ENCODE measurements at places on chromosomes 11 and 22. TPM values are rescaled to one million over a fixed set of nuclear protein-coding genes. Genes with fewer than 3 reads are reported as not detected.
A peak's percentile ranks its signal among the peaks of the same experiment; 100 is the strongest.

The MMP7 gene
- 8.4 TPM for total RNA-seq

The SHANK2 gene
- 6.4 TPM for total RNA-seq

The GAS2 gene
- 1.5 TPM for total RNA-seq

The CCDC188 gene
- not detected for total RNA-seq

The TP53AIP1 gene
- not detected for total RNA-seq

The DLG2 gene
- total RNA-seq = 2.8 TPM

GRCh38 chr11:77879218-77879617 is 58.3 kb downstream of the AAMDC start:
- no peaks in the 10 kb centered on the region for H3K27me3 ChIP-seq

DNA sequence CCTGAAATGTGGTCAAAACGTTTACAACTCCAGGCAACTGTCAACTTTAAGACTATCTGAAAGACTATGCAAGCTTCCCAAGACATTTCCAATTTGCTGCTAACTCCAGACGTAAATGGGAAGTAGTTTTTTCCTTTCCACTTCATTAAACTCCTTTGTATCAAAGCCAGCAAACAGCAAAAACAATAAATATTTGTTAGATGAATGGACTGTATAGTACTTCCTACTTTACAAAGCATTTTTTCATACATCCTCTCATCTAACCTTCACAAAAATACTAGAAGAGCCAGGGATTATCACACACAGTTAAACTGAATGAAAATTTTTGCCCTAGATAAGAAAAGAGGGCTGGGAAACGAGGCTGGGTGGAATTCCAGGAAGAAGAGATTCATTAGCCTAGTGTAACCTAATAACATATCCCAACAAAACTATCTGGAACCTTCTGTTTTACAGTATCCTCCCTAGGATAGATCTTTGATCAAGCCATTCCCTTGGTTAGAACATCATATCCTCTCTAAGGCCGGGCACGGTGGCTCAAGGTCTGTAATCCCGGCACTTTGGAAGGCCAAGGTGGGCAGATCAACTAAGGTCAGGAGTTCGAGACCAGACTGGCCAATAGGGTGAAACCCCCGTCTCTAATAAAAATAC is 10.4 kb downstream of the NUP98 start:
- H3K36me3 ChIP-seq = no peaks in the 10 kb centered on the region
- H3K27me3 ChIP-seq = no peaks in the 10 kb centered on the region
- no peak overlapping the region for H3K4me3 ChIP-seq
- H3K27ac ChIP-seq = no peak overlapping the region

GRCh38 chr11:8204025-8204424 is 35.2 kb upstream of the RIC3 start:
- H3K4me3 ChIP-seq = no peak overlapping the region
- H3K27me3 ChIP-seq = peaks cover 4% of the 10 kb centered on the region
- peaks cover 15% of the 10 kb centered on the region for H3K4me1 ChIP-seq
- no peak overlapping the region for H3K27ac ChIP-seq
- DNase-seq = no peak

DNA sequence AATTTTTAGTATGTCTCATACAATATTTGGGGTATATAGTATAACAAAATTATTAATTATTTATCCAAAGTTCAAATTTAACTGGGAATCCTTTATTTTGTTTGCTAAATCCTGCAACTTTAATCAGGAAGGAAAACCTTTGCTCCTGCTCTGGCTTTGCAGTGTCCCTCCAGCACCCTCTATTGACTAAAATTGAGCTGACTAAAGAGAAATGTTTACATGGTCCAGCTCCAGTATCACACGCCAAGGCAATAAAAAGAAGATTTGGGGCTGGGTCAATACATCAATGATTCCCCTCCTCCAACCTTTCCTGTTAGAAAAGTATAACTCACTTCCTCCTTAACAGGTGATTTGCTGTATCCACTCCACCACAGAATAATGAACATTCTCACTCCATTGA is 153.0 kb upstream of the LRRC4C start:
- DNase-seq = peak; percentile 13
- H3K36me3 ChIP-seq = no peaks in the 10 kb centered on the region
- H3K27me3 ChIP-seq = no peaks in the 10 kb centered on the region
- no peaks in the 10 kb centered on the region for H3K4me1 ChIP-seq

- no peaks in the 10 kb centered on the region for H3K36me3 ChIP-seq
- no peaks in the 10 kb centered on the region for H3K4me1 ChIP-seq
- DNase-seq = no peak
- no peak overlapping the region for H3K27ac ChIP-seq
- no peak overlapping the region for H3K4me3 ChIP-seq
These were observed 96.2 kb upstream of the MTMR2 start for GRCh38 chr11:96019810-96020747.

DNA sequence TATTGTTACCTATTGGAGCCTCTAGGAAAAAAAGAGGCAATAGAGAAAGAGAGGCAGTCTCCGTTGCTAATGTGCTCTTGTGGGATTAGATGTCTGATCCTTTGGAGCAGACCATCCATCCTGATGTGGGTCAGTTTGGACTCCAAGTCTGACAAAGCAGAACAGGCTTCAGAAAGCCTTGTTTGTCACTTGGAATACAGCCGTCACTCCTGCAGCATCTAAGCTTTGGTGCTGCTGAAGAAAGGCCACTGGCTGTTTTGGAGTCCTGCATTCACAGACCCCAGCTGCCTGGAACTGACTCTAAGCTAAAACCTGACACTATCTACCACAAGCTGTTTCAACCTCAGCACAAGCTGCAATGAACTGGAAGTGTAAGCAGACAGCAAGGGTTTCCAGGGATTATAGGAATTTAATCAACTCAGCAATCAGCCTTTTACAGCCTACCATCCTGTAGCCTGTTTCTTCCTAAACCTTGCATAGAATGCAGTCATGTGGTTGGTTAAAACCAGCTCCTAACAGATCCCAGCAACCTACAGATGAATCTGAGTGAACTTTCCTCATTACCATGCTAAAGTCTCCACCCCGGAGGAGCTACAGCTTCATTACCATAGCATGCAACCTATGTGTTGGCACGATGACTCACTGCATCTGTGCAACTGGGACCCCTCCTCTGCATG is 3.7 kb upstream of the PLAAT4 start:
- peaks cover 34% of the 10 kb centered on the region for H3K4me1 ChIP-seq
- H3K36me3 ChIP-seq = no peaks in the 10 kb centered on the region
- no peak overlapping the region for H3K4me3 ChIP-seq
- peak; percentile 53 for DNase-seq
- H3K27ac ChIP-seq = no peak overlapping the region
- H3K27me3 ChIP-seq = no peaks in the 10 kb centered on the region

- DNase-seq = no peak
- peak overlapping the region; percentile 100 for H3K27ac ChIP-seq
- peak overlapping the region; percentile 77 for H3K4me3 ChIP-seq
- H3K36me3 ChIP-seq = no peaks in the 10 kb centered on the region
- H3K27me3 ChIP-seq = no peaks in the 10 kb centered on the region
These were observed 1.0 kb upstream of the PRDM10 start for GRCh38 chr11:130003717-130004001.

DNA sequence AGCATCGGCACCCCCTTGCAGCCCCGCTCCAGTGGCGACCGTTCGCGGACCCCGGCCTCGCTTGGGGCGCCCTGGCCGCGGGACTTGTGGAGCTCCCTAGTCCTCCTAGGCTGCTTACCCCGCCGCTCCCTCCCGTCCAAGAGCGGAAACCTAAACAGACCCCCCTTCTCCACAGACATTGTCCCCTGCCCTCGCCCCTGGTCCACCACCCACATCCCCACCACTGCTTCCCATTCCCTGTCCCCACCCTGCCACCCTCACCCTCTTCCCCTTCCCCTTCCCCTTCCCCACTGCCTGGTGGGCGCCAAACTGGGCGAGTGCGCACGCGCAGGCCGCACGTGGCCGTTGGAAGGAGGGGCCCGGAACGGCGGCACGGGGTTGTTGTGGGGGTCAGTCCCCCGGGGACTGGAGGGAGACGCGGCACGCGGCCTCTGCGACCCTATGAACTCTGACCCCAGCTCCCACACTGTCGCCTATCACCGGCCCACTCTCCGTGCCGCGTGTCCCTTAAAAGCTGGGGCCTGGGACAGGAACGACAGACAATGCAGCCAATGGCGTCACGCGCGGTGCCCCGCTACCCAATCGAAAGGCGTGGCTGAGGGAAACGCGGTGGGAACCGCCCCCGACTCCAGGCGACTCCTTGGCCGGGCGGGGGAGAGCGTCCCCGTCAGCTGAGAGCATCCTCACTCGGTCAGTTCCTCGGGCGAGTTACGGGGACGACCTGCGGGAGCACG is at the start of gene SNX32:
Gene SNX32 (plus strand): TSS at position 667 of the 734 bp plus-strand sequence. CDS start 103 bp downstream, outside the sequence.
- H3K36me3 ChIP-seq = no peaks in the 10 kb centered on the region
- peak within 1 kb of the TSS; percentile 81 for H3K4me3 ChIP-seq
- DNase-seq = peak; percentile 78
- peaks cover 26% of the 10 kb centered on the region for H3K27me3 ChIP-seq

- no peaks in the 10 kb centered on the region for H3K4me1 ChIP-seq
- no peak overlapping the region for H3K4me3 ChIP-seq
- no peak overlapping the region for H3K27ac ChIP-seq
These were observed 4.6 kb downstream of the ISX start for GRCh38 chr22:35070451-35071093.

- no peaks in the 10 kb centered on the region for H3K27me3 ChIP-seq
- DNase-seq = peak; percentile 65
- H3K36me3 ChIP-seq = no peaks in the 10 kb centered on the region
These were observed 22.4 kb upstream of the MYH9 start for GRCh38 chr22:36409911-36410756.

DNA sequence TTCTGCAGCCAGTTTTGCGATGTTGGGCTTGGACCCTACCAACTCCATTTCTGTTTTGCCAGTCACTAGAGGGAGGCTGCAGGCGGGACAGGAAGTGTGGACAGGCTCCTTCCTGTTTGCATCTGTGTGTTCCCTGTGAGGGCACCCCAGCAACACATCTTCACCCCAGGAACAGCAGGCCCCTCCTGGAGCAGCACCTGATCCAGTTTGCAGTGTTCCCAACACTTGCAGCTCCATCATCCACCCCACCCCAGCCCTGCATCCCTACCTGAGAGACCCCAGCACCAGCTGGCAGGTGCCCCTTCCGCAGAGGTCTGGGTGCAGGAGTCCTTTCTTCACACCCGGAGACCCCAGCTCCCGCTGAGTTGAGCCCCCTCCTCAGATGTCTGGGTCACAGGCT is 7.4 kb upstream of the VSIG10L2 start:
- H3K27ac ChIP-seq = no peak overlapping the region
- DNase-seq = no peak
- no peak overlapping the region for H3K4me3 ChIP-seq
- no peaks in the 10 kb centered on the region for H3K4me1 ChIP-seq

DNA sequence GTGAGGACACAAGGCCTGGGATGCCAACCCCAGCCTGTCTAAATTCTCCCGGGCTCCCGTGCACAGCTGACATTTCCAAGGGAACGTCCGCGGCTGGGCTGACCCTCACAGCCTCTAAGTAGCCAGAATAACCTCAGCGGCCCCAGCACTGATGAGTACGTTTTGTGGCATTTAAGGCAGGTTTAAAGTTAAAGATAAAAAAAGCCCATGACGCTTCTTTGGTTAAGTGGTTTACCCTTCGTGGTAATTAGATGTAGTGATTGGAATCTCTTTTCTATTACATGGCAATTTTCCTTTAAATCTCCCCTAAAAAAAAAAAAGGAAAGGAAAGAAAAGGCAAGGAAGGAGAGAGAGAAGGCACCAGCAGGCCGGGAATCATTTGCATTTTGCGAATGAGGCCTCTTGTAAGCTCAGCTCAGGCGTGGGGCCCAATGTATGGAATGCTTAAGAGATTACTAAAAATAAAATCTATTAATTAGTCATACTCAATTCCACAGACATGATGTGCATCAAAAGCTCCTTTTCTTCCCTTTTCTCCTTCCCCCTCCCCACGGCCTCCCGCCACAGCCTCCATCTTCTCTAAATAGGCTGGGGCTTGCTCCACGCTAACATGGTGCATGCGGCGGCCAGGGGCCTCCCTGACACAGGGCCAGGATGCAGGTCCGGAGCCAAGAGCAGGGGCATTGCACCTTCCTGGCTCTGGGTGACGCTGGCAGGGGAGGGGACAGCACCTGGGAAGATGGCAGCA is 44.1 kb downstream of the MACROD1 start:
- no peaks in the 10 kb centered on the region for H3K36me3 ChIP-seq
- H3K4me1 ChIP-seq = peaks cover 27% of the 10 kb centered on the region
- no peak overlapping the region for H3K4me3 ChIP-seq
- peak overlapping the region; percentile 59 for H3K27ac ChIP-seq
- peaks cover 31% of the 10 kb centered on the region for H3K27me3 ChIP-seq

DNA sequence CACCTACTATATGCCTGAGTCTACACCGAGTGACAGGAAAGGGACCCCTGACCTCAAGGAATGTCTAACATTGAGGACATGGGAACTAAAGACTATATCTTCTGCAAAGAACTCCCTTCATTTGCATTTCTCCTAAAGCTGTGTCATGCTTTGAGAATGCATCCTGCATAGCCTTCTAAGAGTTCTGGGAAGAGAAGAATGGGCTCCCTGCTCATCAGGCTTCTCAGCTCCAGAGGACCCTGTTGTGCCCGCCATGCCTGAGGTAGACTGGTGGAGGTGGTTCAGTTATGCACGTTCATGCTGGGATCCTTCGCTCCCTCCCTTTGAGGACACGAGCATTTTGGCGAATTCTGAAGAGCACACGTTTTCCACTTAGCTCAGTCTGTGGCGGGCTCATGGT is 63.3 kb downstream of the GRIK4 start:
- peaks cover 2% of the 10 kb centered on the region for H3K27me3 ChIP-seq
- H3K27ac ChIP-seq = no peak overlapping the region
- peak; percentile 26 for DNase-seq
- H3K36me3 ChIP-seq = no peaks in the 10 kb centered on the region

DNA sequence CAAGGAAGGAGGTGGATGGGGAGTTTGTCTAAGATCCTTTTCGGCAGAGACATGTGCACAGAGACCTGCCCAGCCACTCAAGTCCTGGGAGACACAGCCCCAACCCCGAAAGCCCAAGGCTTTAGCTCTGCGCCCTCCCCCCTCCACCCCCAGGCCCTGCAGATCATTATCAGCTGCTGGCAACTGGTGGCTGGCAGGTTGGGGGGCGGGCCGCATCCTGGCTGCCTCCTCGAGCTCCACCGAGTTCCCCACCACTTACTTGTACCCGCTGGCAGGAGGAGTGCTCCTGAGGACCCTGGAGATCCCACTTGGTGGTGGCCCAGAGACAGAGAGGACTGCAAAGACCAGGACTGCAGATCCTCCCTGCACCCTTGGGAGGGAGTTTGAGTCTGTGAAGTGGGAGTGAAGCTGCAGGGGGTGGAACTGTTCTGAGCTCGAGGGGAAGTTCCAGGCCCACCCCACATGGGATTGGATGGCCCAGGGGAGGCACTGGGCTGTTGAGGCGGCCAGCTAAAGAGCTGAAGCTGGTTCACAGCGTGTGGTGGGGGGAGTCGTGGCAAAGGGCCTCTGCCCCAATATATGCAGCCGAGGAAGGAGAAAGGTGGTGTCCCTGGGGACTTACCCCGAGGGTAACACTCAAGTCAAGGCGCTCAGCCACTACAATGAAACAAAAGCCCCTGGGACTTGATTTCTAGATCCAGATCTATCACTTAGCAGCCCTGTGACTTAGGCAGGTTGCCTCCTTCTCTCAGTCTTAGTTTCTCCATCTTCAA is 19.9 kb upstream of the CCDC86 start:
- no peaks in the 10 kb centered on the region for H3K36me3 ChIP-seq
- no peak overlapping the region for H3K27ac ChIP-seq
- DNase-seq = no peak

- H3K36me3 ChIP-seq = no peaks in the 10 kb centered on the region
- no peaks in the 10 kb centered on the region for H3K4me1 ChIP-seq
- H3K4me3 ChIP-seq = no peak overlapping the region
- H3K27ac ChIP-seq = no peak overlapping the region
- no peaks in the 10 kb centered on the region for H3K27me3 ChIP-seq
- DNase-seq = no peak
These were observed 24.8 kb downstream of the UVRAG start for GRCh38 chr11:75839851-75840250.

GRCh38 chr11:95016139-95016538 is 8.9 kb upstream of the KDM4E start:
- no peaks in the 10 kb centered on the region for H3K27me3 ChIP-seq
- DNase-seq = no peak
- H3K4me1 ChIP-seq = no peaks in the 10 kb centered on the region
- no peak overlapping the region for H3K27ac ChIP-seq

All from astrocyte (in vitro differentiated cells and primary cell).